ENCODE measurements at places on chromosomes 13 and 19. TPM values are rescaled to one million over a fixed set of nuclear protein-coding genes. Genes with fewer than 3 reads are reported as not detected.
A peak's percentile ranks its signal among the peaks of the same experiment; 100 is the strongest.

The SOX1 gene
- total RNA-seq, result not detected

The DPF1 gene
- total RNA-seq, result 5.0 TPM

- no peak overlapping the region for H3K27ac ChIP-seq
- H3K27me3 ChIP-seq, result peaks cover 27% of the 10 kb centered on the region
- H3K36me3 ChIP-seq, result no peaks in the 10 kb centered on the region
- H3K4me1 ChIP-seq, result peaks cover 5% of the 10 kb centered on the region
These were observed 2.8 kb upstream of the MICU2 start for GRCh38 chr13:21606796-21607195.

GRCh38 chr13:94590744-94591143 is 5.2 kb downstream of the TGDS start:
- H3K4me3 ChIP-seq, result no peak overlapping the region
- no peaks in the 10 kb centered on the region for H3K27me3 ChIP-seq
- H3K27ac ChIP-seq, result no peak overlapping the region
- no peaks in the 10 kb centered on the region for H3K36me3 ChIP-seq
- H3K4me1 ChIP-seq, result peaks cover 16% of the 10 kb centered on the region

- H3K27me3 ChIP-seq, result no peaks in the 10 kb centered on the region
- DNase-seq, result peak; percentile 67
- no peak overlapping the region for H3K4me3 ChIP-seq
- H3K36me3 ChIP-seq, result peaks cover 3% of the 10 kb centered on the region
These were observed 6.4 kb downstream of the NUDT15 start for GRCh38 chr13:48043789-48044503.

GRCh38 chr19:51564791-51565190 is 6.3 kb upstream of the ZNF175 start:
- H3K4me3 ChIP-seq, result no peak overlapping the region
- peaks cover 14% of the 10 kb centered on the region for H3K27me3 ChIP-seq
- DNase-seq, result no peak

DNA sequence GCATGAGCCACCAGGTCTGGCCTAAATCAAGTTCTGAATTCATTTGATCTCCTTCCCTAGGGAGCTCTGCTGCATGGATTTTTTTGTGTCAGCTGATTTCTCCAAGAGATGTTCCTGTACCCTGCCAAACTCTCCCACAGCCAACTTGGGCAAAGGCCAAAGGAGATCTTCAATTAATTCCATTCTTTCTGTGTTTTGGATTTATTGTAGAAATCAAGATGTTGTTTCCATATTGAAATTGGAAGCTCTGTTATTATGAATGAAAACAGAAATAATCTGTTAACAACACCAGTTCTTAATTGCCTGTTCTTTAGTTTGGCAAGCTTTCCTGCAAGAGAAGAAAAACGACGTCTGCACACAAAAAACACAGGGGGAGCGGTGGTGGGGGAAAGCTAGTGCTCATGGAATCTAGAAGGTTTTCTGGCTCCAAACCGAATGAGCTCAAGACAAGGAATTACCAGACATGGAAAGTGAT is 86.5 kb upstream of the ABCC4 start:
- no peaks in the 10 kb centered on the region for H3K36me3 ChIP-seq
- no peaks in the 10 kb centered on the region for H3K4me1 ChIP-seq
- no peak overlapping the region for H3K27ac ChIP-seq
- DNase-seq, result no peak

GRCh38 chr13:110794209-110794608 is 80.7 kb downstream of the ING1 start:
- no peak overlapping the region for H3K27ac ChIP-seq
- no peak overlapping the region for H3K4me3 ChIP-seq
- H3K27me3 ChIP-seq, result no peaks in the 10 kb centered on the region
- peaks cover 4% of the 10 kb centered on the region for H3K4me1 ChIP-seq
- no peak for DNase-seq
